HFFc6 (cell line): ENCODE measurements at places on chromosomes 7 and 10.

DNA sequence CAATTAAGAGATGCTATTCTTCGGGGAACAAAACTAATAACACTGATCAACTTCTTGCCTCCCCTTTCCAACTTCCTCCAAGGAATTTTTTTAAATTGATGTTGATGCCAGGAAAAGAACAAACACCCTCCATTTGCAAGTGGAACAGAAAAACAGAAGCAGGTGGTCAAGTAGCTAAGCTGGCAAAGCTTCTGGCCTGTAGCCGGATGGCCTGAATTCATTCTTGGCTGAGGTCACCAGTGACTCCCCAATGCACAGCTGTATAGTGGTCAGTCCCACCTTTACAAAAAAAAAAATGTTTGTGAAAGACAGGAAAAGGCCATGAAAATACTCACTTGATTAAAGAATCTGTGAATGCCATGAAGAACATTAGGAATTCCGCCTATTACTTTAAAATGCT, 39.1 kb downstream of the DOCK4 start:
- DNase-seq: no peak

DNA sequence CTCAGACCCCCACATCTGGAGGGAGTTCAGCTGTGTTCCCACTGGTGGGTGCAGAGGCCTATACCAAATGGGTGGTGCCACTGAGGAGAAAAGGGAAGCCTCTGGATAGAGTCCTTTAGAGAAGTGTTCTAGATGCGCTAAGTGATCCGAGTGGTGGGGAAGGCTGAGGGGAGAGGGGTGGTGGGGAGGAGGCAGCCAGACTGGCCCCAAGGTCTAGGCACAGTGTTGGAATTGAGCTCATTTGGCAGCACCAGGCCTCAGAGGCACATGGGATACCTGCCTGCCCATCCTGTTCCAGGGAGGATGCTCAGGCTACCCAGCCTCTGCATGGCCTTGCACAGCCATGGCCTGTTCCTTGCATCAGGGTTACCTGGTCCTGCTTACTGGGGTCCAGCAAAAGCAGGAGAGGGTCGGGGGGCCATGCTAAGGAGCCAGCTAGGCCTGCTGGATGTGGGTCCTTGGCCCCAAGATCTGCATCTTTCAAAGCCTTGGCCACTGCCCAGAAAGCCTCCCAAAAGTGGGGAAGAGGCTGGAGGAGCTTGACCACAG, 99.6 kb downstream of the NEURL1 start:
- no peak for DNase-seq

- no peak for DNase-seq
These were observed at the start of gene WIPF3 for GRCh38 chr7:29806208-29806994. WIPF3 (plus strand) TSS chr7:29806508; CDS start chr7:29834725, 28,217 bp downstream.

DNA sequence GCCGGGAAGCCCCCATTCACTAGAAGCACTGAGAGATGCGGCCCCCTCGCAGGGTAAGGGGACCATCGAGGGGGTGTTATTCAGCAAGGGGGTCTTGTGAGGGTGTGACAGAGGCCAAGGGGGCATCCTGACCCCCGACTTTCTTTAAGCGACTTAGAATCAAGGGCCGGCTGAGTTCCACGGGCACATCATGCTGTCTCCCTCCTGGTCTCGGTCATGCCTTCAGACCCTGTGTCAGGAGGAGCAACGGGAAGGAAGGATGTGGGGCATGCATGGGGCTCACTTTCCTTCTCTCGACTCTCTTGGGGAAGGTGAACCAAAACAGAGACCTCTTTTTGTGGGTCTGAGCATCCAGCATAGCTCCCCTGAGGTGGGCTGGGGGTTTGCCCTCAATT, 2.5 kb downstream of the ACSL5 start:
- DNase-seq: no peak

DNA sequence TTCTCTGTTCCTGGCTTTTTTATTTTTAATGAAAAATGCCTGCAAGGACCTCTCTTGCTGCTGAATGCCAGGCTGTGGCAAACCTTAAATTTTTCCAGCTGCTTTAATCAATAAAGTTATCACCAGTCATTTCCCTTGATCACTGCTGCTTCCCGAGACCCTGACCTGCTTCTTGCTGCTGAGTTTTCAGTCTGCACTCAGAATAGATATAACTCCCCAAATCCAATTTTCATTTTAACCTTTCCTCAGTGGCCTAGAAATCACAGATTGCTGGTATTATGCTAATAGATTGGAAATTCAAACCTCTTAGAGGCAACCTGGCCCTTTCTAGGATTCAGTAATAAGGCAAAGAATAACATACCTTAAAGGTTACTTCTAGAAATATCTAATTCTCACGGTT, 43.7 kb downstream of the LHPP start:
- DNase-seq: no peak

GRCh38 chr10:3251172-3251571, 78.6 kb upstream of the PITRM1 start:
- no peak for DNase-seq

DNA sequence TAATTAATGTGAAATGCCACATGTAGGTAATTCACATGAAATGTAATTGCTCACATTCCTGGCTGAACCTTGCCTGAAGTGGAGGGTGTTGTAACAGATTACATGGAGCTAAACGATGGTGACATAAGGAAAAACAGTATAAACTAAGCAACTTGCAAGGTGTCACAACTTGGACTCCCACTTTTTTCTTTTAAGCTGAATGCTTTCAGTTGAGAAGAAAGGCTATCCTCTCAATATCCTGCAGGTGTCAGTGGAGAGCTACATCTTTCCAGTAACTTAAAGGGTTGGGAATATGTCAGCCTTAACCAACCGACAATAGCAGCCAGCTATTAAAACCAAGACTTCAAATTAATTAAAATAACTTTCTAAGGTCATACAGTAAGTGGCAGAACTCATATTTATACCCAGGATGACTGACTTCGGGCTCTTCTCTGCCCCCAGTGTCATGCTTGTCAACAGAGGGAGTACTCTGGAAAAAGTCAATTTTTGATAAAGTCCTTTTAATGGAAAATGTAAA, 33.7 kb downstream of the NRBF2 start:
- DNase-seq: peak; percentile 71

DNA sequence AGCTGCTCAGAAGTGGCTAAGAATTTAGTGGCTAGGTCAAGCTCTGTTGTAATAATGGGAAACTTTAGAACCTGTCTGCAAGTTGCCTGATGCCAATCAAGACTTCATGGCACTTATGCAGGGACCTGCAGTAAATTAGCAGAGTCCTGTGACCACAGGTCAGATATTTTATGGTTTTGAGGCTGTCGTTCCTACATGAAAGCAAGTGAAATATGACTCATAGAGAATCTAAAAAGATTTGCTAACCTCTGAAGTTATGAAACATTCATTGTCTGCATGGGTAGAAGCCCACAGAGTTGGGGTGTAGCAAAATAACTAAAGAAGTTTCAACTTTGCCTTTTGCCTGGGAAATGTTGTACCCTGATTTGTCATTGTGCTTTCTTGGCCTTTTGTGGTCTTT, 32.3 kb downstream of the SLC39A12 start:
- DNase-seq: peak; percentile 28

DNA sequence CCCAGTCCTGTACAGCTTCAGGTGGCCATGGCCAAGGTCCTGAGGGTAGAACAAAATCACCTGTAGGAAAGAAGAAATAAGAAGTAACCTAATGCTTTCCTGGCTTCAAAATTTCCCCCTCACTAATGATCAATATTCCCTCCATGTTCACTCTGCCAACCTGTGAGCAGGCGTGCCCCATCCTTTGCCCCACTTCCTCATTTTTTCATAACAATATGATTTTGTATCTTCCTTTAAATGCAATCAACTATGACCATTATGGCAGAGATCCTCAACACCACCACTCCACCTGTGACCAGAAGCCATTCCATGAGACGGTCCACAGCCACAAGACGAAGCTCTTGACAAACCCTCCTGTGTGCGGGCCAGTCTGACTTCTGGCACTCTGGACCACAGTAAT, 7.0 kb downstream of the MSS51 start:
- DNase-seq: no peak

DNA sequence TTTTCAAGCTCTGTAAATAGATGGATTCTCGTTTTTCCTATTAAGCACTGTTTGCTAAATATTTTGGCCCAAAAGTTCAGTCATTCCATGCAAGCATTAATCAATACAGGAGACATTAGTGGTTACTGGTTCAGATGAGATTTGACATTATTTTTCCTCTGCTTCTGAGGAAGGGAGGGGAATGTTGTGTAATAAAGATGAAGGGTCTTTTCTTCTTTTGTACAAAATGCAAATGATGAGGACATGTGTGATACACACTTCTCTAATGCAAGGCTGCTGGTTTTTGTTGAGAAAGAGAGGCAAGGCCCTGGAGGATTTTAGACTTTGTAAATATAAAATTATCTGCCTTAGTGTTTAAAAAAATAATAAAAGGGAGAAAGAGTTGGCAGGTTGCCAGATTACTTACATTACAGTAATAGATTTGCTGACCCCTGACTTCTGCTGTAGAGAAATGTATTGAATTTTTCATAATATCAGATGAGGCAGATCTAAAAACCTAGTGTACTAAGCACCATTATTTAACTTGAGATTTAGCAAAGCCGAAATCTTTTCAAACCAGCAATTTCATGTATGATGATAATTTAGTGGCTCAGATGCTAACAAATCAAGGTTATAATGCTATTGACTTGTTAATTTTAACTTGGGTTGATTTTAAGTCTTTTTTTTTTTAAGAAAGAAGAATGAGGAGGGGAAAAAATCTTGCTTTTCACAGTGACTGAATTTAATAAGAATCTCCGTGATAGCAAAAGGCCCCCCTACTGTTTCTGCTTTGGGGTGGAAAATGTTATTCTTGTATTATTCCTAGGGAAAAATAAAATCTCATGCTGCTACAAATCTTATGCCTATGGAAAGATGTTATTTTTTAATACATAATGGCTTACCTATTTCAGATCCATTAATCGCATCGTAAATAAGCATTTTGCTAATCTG, 180.1 kb downstream of the ARID5B start:
- no peak for DNase-seq

DNA sequence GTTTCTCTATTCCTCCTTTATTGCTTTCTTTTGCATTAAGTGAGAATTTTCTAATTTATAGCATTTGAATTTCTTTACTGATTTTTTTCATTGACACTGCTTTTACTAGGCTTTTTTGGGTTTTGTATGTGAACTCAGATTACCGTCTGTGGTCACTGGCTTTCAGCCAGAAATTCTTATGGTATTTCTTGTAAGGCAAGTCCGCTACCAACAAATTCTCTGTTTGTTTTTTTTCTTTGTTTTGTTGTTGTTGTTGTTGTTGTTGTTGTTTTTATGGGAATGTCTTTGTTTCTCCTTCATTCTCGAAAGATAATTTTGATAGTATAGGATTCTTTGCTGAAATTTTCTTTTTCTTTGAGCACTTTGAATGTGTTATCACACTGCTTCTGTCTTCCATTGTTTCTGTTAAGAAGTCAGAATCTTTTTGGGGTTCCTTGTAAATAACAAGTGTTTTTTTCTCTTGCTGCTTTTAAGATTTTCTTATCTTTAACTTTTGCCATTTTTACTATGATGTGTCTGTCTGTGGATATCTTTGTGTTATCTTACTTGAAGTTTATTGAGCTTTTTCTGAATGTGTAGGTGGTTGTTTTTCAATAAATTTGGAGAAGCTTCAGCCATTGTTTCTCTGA, 7.2 kb downstream of the NET1 start:
- DNase-seq: no peak

- DNase-seq: peak; percentile 46
These were observed 21.1 kb downstream of the KLLN start for GRCh38 chr10:87842220-87842641.

GRCh38 chr7:2517678-2518507, 1.7 kb upstream of the LFNG start:
- DNase-seq: no peak

GRCh38 chr7:48225101-48225500, 53.8 kb downstream of the ABCA13 start:
- no peak for DNase-seq

- DNase-seq: no peak
These were observed 182.4 kb downstream of the PLXNA4 start for GRCh38 chr7:132393789-132394261.

DNA sequence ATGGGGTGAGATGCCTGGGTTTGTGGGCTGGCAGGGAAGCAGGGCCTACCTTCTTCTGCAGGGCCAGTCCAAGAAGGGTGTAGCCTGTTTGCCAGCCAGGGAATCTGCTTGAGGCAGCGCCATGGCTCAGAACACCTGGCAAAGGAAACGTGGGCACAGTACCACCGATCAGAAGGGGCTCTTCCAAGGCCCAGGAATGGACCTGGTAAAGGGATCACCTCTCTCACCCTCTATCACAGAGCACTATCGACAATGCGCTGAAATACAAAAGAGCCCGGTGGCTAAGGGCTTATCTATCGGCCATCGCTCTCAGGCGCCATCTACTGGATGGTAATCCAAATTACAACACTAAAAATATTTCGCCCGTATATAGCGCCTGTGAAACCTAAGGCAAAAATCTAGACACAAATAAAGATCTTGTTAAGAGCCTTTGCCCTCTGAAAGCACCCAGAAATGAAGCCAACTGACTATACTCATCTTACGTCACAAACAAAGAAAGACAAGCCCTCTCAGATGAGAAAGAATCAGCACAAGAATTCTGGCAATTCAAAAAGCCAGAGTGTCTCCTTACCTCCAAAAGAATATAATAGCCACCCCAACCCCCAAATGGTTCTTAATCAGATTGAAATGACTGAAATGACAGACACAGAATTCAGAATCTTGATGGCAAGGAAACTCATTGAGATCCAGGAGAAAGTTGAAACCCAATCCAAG, 217.8 kb upstream of the HPS1 start:
- no peak for DNase-seq

- DNase-seq: no peak
These were observed 214.4 kb upstream of the GPR26 start for GRCh38 chr10:123451618-123452245.

DNA sequence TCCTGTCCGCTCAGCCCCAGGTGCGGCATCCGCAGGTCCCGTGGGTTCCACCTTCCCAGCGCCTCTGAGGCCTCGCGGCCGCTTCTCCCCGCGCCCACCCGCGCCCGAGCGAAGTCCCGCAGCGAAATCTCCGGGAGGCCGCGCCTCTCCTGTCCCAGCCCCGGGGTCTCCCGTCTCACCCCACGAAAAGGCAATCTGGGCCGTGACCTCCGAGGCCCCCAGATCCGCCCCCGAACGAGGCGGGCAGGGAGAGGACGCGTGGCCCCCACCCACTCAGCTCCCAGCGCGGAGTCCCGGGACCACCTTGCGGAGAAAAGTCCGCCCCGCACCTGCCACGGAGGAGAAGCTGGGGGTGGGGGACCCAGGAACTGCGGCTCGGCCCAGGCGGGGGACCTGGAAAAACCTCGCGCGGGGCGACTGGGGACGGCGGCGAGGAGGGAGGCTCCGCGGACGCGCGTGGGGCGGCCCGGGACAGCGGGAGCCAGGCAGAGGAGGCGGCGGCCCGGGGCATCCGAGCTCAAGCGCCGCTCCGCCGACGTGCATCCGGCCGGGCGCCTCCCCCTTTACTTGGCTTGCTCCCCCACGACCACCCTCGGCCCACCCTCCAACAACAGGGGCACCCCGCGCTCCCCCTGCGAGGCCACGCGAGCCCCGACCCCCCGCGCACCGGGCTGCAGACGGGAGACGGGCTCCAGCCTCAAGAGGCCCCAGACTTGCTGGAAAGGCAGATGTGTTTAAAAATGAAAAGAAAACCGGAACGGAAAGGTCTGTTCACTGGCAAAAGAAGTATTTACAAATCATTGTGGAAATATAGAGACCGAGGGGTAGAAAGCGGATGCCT, 33.0 kb upstream of the RNF32 start:
- DNase-seq: no peak

GRCh38 chr10:103911021-103911459, 6.9 kb downstream of the STN1 start:
- no peak for DNase-seq
